Panc1 (cell line): ENCODE measurements at places on chromosomes 12 and 14. TPM values are rescaled to one million over a fixed set of nuclear protein-coding genes. Genes with fewer than 3 reads are reported as not detected.

- H3K4me1 ChIP-seq: no peaks in the 10 kb centered on the region; the same call in 1 of the 2 replicates
- H3K36me3 ChIP-seq: no peaks in the 10 kb centered on the region
- no peak overlapping the region for H3K27ac ChIP-seq
- DNase-seq: no peak
Measured at GRCh38 chr14:20603813-20604690, 12.9 kb upstream of the RNASE12 start.

TMEM52B gene
- not detected for total RNA-seq

DNA sequence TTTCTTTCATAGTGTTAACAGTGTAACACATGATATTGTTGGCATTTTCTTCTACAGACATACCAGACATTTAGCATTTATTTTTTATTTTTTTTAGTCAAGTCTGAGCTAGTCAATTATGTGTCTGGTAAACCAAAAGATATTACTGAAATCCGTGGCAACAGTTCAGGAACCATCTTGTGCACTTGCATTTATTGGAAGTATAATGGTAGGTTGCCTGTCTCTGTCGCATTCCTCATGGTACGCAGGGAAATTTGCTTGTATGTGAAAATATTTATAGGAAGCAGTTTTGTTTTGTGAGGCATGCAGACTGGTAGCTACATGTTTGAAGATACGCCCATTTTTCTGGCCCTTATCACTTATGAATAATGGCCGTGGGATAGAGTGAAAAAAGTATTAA, 186.1 kb upstream of the SLC38A2 start:
- no peaks in the 10 kb centered on the region for H3K27me3 ChIP-seq
- H3K4me3 ChIP-seq: no peak overlapping the region
- peaks cover 43% of the 10 kb centered on the region for H3K4me1 ChIP-seq
- no peaks in the 10 kb centered on the region for H3K36me3 ChIP-seq
- peak overlapping the region; percentile 91 for H3K27ac ChIP-seq
- no peak for DNase-seq

APOLD1 gene
- 4.1 TPM for total RNA-seq
